ENCODE measurements at places on chromosomes 5 and 9.

GRCh38 chr5:135344349-135344748 is 54.7 kb downstream of the MACROH2A1 start:
- no peak for DNase-seq

GRCh38 chr9:130731355-130731754 is 37.8 kb downstream of the EXOSC2 start:
- no peak for DNase-seq

DNA sequence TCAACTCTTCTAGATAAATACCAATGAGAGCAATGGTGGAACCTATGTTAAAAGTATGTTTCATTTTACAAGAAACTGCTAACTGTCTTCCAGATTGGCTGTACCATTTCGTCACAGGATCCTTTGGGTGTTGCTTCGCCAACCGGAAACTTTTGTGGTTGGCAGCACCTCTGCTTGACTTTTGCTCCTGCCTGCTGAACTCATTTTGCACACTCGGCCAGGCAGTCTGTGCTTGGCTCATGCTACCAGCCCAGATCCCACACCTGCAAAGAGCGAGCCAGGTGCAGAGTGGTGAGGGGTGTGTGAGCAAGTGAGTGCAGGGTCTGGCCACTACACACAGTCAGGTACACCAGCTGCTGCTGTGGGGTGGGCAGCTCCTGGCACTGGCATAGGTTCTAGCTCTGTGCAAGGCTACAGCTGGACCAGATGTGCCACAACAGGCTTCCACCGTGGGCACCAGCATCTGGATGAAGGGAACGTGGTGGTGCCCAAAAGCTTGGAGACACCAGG is 422.3 kb downstream of the PRR16 start:
- no peak for DNase-seq

- no peak for DNase-seq
Observed at GRCh38 chr9:18269561-18269960, 204.4 kb upstream of the ADAMTSL1 start.

DNA sequence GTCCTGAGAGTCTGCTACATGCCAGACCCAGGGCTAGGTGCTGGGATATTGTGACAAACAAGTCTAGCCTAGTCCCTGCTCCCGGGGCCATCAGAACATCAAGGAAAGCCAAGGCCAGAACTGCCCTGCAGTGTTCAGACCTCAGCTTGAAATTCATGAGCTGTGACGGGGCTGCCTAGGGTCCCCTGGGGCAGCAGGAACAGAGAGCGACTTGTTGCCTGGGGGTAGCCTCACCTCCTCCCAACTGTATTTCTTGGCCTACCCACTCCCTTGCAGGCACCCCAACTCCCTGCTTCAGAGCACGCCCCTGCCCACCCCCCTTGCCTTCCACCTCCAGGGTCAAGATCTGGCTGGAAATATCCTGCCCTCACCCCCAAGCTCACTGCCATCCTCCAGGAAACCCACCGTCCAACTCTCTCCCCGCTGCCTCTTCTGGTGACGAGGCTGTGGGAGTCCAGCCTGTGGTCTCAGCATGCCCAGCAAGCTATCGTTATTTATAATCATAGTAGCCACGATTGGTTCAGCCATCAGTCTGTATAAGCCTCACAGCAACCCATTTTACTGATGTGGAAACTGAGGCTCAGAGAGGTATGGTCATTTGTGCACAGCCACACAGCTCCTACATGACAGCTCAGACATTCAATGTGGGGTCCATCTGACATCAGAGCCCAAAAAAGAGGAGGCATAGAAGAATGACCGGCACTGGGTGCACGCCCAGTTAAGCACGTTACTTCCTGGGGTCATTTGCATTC is 10.7 kb downstream of the DNM1 start:
- no peak for DNase-seq

GRCh38 chr5:66247176-66247960 is 103.3 kb downstream of the SREK1 start:
- no peak for DNase-seq

- DNase-seq = no peak
Observed at GRCh38 chr5:169496878-169497277, 86.7 kb upstream of the SPDL1 start.

- no peak for DNase-seq
Observed at GRCh38 chr9:70228118-70228517, 30.7 kb upstream of the SMC5 start.

DNA sequence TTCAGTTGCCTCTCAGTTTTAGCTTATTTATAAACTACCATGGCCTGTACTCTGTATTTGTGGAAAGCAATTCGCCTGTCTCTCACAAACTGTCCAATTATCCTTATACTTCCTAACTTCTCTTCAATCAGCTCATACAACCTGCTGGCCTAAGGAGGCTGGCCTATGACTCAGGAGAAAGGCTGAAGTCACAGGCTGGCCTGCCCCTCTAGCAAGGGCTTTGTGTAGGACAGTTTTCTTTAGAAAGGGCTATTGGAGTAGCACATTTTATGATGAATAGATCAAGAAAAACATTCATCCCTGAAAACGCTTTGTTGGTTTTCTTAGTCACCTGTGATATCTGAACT is 988.7 kb upstream of the ARRDC3 start:
- DNase-seq = no peak

DNA sequence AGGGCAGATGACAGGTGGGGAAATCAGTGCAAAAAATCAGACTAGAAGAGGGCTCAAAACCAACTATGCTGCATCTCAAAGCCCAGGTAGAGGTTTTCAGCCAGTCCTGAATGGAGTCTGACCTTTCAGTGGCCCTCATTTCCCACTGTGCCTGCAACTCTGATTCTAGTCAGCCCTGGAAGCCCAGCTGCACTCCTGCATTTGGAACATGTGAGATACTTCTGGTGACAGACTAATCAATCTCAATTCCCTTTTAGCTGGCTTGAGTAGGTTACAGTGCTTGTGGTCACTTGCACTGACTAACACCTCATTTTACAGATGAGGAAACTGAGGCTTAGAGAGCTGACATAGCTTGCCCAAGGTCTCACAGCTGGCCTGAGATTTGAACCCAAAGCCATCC is 7.9 kb upstream of the ACSL6 start:
- DNase-seq = no peak

- DNase-seq = no peak
Observed at GRCh38 chr9:109399258-109399767, 78.5 kb upstream of the EPB41L4B start.

DNA sequence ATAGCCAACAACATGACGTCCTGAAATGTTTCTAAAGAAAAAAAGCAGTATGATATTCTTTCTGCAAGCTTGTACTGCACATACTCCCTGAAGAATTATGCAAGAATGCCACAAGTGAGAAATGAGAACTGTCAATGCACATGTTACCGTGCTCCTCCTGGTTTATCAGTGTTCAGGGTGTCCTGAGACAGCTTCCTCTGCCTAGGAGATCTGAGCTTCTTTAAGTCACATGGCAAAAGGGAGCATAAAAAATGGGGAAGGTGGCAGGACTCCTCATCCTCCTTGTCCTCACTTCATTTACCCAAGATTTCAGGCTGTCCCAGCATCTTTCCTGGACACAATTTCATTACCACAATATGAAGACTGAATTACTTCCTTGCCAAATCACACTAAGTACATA is 238.2 kb downstream of the GLIS3 start:
- no peak for DNase-seq

DNA sequence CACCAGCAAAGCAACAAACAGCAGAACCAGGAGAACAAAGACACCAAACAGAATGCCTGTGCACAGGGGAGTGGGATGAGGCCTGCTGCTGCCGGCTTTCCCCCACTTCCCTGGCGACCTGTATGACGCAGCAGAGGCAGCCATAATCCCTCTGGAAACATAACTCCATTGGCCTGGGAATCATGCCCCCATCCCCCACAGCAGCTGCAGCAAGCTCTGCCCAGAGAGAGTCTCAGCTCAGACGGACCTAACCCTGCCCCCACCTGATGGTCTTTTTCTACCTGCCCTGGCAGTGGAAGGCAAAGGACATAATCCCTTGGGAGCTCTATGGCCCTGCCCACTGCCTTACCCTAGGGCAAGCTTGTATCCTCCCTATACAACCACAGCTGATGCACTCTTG is 81.8 kb upstream of the FANCC start:
- no peak for DNase-seq

DNA sequence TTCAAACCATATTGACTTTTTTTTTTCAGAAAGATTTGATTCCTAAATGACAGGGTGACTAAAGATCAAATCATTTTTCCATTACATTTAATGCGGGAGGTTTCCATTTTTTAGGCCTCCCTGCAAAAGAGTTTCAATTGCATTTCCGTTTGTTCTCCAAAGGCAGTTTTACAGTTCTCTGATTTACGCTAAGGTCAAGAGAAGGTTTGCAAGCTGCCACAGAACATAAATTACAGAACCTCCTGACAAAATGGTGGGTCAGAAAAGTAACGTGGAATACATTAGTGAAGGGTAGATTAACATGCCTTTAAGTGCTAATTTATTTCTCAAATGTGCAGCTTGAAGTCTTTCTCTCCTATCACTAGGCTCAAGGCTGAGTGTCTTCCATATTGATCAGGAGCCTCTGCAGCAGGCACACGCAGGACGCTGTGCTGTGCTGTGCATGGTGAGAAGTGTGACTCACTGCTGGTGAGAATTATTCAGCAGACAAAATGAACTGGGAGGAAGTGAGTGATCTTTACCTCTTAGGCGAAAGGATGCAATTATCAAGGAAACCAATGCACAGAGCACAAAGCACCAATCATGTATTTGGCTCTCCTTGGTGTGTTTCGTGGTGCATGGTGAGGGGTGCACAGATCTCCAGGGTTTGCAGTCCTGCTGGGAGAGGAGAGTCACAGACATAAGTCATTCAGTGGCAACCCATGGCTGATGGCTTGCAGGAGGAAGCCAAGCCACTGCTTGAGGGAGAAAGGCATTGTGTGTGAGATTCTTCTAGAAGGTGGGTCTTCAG is 136.3 kb downstream of the TENT4A start:
- no peak for DNase-seq

DNA sequence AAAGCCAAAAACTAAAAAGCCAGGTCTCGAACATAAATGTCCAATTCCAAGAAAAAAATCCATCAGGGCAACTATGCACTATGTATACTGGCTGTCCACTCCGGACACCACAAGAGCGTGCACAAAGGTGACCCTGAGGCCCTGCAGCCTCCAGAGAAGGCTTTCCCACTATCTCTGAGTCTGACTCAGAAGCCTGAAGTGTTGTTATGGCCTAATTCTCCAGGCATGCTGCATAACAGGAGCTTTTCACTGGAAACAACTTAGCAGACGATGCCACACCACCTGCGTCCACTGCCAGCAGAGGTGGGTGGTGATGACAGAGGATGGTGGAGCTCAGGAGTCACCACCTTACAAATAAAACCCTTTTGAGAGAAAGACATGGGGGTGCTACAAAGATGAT is 63.7 kb downstream of the HABP4 start:
- DNase-seq = no peak

DNA sequence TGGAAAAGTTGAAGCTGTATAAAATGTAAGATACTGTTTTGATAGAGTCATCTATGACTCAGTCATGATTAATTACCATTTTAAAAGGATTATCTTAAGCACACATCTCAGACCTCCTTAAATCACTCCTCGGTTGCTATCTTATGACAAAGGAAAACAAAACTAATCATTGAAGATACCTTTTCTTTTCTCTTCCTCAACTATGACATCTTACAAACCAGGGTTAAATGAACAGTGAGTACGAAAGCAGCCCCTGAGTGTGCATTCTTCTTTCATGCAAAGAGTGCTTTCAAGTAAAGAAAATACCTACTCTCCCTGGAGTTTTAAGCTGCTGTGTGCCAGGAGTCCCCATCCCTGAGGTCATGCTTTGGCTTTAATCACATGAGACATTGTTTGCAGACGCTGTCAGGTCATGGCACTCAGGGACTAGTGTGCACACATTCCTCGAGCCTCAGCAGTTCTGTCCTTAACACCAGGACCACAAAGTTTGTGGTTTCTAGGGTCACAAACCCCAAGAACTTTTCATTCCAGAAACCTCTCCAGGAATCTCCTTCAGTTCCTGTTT is 86.7 kb upstream of the ICE1 start:
- no peak for DNase-seq

DNA sequence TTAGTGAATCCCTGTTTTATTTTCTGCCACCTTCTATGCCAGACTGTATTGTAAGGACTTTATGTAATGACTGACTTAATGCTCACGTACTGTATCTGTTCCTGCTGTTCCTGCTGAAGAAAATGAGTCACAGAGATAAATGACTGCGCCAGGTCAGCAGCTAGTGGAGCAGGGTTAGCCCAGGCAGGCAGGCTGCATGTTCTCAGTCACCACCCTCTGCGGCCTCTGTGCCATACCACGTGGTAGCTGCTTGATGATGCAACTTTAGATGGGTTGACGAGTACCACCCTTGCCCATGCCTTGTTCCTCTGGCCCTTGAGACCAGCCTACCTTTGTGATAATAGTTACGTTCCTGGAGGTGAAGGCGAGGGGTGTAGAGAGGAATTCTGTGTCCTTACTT is 161.9 kb downstream of the TRIO start:
- DNase-seq = no peak

GRCh38 chr5:6739603-6740002 is 26.4 kb downstream of the TENT4A start:
- DNase-seq = no peak

DNA sequence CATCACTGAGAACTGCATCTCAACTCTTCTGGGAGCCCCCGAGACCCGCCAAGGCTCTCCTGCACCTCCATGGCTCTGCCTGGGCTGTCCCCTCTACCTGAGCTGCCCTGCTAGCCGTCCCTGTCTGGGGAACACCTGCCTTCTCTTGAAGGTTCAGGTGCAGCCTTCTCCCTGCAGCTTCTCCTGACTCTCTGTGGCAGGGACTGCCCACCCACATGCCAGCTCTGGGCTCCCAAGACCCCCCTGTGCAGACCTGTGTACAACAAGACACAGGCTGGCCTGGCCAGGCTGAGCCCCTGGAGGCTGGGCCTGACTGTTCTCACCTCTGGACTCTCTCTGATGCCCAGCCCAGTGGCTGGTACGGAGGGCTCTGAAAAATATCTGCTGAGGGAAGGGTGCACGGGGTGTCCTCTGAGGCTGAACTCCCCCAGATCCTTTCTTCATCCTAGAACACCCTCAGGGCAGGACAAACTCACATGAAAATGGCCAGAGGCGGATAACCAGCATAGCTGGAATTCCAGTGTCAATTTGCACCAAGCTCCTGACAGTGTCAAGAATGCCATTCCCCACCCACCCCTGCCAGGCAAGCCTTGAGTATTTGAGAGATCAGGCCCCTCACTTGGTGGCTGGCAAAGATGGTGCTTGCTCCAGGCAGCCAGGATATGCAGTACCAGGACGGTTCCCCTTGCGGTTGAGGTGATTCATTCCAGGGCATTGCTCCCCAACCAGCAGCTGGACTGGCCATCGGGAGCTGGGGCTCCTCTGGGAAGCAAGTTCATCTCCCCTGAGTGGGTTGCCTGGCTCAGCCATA is 40.9 kb upstream of the SLC25A51 start:
- no peak for DNase-seq

GRCh38 chr9:1536522-1537170 is 478.5 kb upstream of the SMARCA2 start:
- no peak for DNase-seq

GRCh38 chr5:33381243-33381642 is 59.5 kb upstream of the TARS1 start:
- no peak for DNase-seq

Measured in activated CD8-positive, alpha-beta memory T cell treated with anti-CD3 and anti-CD28 coated beads for 4 hours (primary cell).